ENCODE measurements at places on chromosomes 11 and 22. TPM values are rescaled to one million over a fixed set of nuclear protein-coding genes. Genes with fewer than 3 reads are reported as not detected.

- DNase-seq, result no peak
Measured at GRCh38 chr11:78467931-78468330, 50.3 kb upstream of the GAB2 start.

DNA sequence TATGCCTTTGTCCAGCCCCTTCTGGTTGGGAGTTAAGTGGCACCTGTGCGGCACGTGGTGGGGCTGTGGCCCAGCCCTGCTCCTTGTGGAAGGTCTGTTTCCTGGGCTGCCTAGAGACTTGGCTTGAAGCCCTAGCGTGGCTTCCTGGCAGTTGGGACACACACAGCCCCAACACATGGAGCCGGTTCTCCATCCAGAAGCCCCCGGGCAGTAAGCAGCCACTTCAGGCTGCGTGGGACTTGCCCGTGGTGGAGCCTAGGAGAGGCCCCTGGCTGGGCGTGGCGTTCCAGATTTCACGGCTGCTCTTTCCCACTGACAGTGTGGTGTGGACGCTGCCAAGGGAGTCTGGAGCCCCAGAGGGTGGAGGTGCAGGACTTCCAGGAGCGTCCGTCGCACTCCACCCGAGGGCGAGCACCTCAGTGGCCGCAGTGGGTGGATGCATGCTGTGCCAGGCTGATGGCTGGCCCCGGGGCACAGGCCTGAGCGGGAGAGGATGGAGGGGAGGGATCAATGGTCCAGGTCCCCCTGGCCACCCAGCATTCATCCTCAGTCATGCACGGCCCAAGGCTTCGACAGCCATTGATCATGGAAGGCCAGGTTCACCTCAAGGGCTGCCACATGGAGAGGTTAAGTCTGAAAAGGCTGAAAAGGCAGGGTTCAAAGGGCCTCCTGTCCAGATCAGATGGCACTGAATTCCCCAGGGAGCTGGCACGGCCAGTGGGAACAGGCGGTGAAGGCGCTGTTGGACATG, 9.3 kb downstream of the CCND1 start:
- no peak for DNase-seq

GRCh38 chr11:75402002-75402773, 2.9 kb downstream of the RPS3 start:
- DNase-seq, result no peak

DNA sequence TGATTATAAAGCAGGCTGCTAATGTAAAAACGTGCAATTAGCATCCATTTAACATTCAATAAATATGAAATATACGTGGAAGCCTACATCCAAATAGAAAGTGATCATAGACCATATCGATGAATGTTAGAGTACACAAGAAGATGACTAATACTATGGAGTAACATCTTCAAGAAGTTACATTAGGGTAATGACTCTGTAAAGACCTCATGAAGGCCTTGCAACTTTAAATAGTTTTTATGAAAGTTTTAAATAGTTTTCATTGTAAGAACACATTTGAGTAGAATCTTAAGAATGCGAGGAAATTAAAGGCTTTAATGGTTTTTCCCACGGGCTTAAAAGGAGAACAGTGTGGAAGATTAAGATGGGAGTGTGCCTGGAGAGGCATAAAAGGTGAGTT, 1.4 kb downstream of the TRIM34 start:
- no peak for DNase-seq

- DNase-seq, result no peak
Measured at GRCh38 chr11:112477581-112478317, 217.1 kb upstream of the PLET1 start.

DNA sequence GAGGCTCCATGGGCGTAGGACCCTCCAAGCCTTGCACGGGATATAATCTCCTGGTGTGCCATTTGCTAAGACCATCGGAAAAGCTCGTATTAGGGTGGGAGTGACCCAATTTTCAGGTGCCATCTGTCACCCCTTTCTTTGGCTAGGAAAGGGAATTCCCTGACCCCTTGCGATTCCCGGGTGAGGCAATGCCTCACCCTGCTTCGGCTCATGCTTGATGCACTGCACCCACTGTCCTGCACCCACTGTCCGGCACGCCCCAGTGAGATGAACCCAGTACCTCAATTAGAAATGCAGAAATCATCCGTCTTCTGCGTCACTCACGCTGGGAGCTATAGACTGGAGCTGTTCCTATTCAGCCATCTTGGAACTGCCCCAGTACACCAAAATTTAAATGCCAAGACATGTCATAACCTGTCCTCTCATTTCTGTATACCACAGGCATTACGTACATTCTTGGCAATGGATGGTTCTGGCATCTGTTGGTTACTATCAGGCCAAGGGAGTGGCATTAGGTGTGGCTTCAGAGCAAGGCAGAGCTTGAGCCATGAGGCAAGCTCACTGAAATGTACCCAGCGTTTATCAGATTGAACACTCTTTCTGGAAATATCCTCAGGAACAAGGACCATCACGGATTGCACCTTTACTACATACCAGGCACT, 95.4 kb upstream of the GALNT18 start:
- no peak for DNase-seq

GRCh38 chr22:47816121-47816862, 1053.8 kb downstream of the TBC1D22A start:
- no peak for DNase-seq

DNA sequence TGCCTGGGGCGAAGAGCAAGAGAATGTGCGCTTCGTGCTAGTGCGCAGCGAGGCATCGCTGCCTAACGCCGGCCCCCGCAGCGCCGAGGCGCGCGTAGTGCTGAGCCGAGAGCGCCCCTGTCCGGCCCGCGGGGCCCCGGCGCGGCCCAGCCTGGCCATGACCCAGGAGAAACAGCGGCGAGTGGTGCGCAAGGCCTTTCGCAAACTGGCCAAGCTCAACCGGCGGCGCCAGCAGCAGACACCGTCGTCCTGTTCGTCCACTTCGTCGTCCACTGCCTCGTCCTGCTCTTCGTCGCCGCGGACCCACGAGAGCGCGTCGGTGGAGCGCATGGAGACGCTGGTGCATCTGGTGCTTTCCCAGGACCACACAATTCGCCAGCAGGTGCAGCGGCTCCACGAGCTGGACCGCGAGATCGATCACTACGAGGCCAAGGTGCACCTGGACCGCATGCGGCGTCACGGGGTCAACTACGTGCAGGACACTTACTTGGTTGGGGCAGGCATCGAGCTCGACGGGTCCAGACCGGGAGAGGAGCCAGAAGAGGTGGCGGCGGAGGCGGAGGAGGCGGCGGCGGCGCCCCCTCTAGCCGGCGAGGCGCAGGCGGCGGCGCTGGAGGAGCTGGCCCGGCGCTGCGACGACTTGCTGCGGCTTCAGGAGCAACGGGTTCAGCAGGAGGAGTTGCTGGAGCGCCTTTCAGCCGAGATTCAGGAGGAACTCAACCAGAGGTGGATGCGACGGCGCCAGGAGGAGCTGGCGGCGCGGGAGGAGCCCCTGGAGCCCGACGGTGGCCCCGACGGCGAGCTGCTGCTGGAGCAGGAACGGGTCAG, 1.0 kb downstream of the RASSF10 start:
- DNase-seq, result no peak

DNA sequence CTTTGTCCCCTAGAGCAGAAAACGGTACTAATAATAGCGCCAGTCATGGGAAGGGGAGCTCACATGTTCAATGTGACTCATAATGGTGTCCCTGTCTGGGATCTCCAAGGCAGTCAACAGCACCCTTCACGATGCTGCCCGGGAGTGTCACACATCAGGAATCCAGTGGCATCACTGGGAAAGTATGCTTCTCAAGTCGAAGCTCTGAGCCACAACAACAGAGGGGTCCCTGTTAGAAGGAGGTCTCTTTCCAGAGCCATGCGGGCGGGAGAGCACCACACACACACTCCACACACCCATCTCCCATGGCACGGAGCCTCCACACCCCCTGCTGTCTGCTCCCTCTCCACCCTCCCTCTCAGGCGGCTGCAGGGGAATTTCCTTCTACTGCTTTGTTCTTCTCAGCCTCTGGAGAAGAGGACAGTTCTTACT, 119.7 kb downstream of the ETS1 start:
- no peak for DNase-seq

DNA sequence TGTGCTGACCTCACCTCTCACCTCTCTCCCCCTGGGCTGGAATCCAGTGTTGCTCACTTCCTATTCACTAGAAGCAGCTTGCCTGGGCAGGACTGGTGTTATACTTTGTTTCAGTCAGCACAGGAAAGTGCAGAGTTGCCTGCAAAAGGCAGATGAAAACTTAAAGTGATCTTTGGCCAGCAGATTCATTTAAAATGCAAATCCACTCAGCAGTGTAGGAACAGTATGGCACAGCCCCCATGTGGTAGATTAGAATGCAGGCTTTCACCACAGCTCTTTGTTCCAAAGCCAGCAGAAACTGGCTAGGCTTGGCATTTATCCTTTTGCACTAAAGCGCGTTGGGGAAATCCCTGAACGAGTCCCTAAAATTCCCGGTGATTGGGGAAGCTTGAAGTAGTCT, 301.2 kb downstream of the OR4C45 start:
- DNase-seq, result no peak

DNA sequence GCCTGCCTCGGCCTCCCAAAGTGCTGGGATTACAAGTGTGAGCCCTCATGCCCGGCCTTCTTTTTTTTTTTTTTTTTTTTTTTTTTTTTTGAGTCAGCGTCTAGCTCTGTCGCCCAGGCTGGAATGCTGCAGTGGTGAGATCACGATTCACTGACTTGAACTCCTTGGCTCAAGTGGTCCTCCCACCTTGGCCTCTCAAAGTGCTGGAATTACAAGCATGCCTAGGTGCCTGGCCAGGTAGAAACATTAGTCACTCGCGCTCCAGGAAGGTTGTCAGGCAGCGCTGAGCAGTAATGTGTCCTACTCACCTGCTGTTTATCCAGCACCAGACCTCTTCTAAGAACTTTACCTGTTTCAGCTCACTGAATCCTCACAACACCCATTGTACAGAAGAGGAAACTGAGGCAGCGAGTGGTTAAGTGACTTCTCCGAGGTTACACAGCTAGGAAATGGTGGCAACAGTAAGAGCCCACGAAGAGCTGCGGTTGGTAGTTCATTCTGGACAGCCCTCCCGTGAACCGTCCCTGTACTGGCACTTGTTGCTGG, 496 bp upstream of the CST6 start:
- DNase-seq, result no peak

DNA sequence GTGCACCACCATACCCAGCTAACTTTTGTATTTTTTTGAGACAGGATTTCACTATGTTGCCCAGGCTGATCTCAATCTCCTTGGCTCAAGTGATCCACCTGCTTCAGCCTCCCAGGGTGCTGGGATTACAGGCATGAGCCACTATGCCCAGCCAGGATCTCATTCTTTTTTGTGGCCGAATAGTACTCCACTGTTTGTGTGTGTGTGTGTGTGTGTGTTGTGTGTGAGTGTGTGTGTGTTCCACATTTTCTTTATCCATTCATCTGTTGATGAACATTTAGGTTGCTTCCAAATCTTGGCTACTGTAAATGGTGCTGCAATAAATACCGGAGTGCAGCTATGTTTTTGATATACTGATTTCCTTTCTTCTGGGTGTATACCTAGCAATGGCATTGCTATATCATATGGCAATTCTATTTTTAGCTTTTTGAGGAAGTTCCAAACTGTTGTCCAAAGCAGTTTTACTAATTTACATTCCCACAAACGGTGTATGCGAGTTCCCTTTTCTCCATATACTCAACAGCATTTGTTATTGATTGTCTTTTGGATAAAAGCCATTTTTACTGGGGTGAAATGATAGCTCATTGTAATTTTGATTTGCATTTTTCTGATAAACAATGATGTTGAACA, 105.4 kb downstream of the TTC28 start:
- DNase-seq, result no peak

GRCh38 chr11:11620173-11620920, 1.5 kb downstream of the GALNT18 start:
- peak; percentile 12 for DNase-seq

GRCh38 chr11:39772525-39773137, 1686.8 kb downstream of the LRRC4C start:
- no peak for DNase-seq

DNA sequence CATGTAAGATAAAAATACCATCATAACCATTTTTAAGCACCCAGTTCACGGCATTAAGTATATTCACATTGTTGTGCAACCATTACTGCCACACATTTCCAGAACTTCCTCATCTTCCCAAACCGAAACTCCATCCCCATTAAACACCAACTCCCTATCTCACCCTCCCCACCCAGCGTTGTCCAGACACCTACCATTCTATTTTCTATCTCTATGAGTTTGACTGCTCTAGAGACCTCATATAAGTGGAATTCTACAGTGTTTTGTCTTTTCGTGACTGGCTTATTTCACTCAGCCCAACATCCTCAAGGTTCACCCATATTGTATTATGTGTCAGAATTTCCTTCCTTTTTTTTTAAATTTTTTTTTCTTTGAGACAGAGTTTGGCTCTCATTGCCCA, 45.2 kb downstream of the PPFIA1 start:
- DNase-seq, result no peak

GRCh38 chr11:126185259-126186024, 26.0 kb downstream of the RPUSD4 start:
- DNase-seq, result no peak

GRCh38 chr11:93743291-93743690, 1.8 kb downstream of the C11orf54 start:
- DNase-seq, result no peak

- no peak for DNase-seq
Measured at GRCh38 chr11:82972103-82972502, 70.6 kb downstream of the DDIAS start.

DNA sequence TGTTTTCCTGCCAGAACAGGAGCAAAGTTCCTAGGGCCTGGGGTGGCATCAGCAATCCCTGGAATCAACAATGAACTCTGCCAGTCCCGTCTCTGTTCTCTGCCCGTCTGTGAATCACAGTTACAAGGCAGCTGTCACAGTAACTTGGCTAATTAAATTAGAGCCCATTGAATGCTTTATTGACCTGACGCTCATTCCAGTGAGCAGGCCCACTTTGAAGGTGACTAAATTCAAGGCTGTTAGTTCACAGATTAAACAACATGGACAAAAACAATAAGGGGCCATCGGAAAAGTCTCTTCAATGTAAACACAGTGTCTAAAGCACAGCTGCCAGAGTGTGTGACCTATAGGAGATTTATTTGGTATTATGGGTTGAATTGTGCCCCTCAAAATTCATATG, 17.7 kb upstream of the TMPRSS5 start:
- no peak for DNase-seq

- DNase-seq, result no peak
Measured at GRCh38 chr11:129854232-129854805, 38.7 kb downstream of the TMEM45B start.

- no peak for DNase-seq
Measured at GRCh38 chr22:49312601-49313000, 515.1 kb downstream of the BRD1 start.

DNA sequence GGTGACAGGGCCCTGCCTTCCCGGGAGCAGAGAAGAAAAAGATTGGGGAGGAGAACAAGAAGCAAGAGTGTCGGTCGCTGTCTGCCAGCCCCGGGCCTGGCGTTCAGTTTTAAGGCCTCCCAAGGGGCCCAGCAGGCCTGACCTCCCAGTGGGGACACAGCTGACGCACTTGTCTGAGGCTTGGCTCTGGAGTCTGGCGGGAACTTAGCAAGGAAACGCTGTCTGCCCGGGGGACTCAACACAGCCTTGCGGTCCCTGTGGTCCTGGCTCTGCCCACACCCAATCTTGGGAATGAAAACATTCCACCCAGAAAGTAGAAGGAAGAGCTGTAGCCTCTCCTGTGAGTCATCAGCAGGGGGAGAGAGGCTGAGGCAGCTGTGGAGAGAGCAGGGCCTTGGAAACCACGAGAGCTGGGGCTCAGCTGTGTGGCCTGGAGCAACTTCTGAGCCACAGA, 54.4 kb downstream of the TRAF6 start:
- no peak for DNase-seq

GRCh38 chr22:24973872-24974271, 21.4 kb downstream of the KIAA1671 start:
- no peak for DNase-seq

PLAAT4 gene
- total RNA-seq, result 60.6 TPM

GRM5 gene
- total RNA-seq, result not detected

PGA3 gene
- not detected for total RNA-seq

MMP12 gene
- not detected for total RNA-seq

Measured in activated T-cell treated with anti-CD3 and anti-CD28 coated beads, Interleukin-2, amount 50 U/mL, for 72 hours (primary cell).